ENCODE measurements at places on chromosomes 3 and 15.

DNA sequence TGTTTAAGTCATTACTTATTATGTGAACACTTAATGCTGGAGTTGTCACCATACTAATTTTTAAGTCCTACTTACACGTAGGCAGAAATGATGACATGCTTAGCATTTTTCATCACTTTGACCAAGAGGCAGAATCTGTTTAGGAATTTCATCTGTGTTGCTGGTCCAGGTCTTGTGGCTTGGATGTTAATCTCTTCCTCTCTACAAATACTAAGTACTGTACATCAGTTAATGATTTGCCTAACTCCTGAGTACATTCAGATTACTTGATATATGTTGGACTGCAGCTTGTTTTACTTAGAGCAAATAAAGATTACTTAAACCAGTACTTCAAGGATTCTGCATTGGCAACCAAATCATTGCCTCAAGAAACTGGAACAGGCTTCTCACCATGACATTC lies 8.6 kb downstream of the SNRK start:
- no peak for DNase-seq

DNA sequence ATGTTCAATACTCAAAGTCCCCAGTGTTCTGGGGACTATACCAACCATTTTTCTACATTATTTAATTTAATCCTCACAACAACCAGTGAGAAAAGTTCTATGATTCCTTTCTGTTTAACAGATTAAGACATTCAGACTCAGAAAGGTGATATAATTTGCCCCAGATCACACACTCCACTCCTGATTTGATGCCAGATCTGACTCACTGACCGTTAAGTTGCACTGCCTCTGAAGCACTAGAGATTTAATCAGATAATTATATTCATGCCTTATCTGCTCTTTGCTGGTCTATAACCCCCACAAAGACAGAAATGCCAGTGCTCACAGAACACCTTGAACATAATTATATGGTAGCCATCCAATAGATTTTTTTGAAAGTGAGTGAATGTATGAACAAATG lies 501.0 kb downstream of the IGSF11 start:
- DNase-seq = no peak

DNA sequence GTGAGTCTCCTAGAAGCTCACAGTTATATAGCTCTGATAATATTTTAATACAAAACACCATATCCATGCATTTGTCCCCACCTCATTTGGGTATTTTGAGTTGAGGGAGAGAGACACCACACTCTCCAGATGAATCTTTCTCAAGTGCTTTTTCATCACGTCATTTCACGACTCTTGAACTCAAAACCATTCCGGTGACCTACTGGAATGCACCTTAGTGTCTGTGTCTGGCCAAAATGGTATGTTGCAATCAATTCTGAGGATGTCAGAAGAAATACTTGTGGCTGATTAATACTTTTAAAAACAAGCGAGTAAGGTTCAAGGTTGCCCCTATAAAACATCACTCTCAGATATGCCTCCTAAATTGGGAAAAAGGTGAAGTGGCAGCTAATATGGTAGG lies 352.6 kb upstream of the ICE2 start:
- DNase-seq = no peak

GRCh38 chr3:120147072-120147871 lies 53.0 kb upstream of the GSK3B start:
- peak; percentile 27 for DNase-seq

- DNase-seq = peak; percentile 87
Measured at GRCh38 chr15:70507772-70508371, 255.5 kb downstream of the UACA start.

GRCh38 chr3:112894258-112894657 lies 47.6 kb upstream of the CD200R1L start:
- no peak for DNase-seq

DNA sequence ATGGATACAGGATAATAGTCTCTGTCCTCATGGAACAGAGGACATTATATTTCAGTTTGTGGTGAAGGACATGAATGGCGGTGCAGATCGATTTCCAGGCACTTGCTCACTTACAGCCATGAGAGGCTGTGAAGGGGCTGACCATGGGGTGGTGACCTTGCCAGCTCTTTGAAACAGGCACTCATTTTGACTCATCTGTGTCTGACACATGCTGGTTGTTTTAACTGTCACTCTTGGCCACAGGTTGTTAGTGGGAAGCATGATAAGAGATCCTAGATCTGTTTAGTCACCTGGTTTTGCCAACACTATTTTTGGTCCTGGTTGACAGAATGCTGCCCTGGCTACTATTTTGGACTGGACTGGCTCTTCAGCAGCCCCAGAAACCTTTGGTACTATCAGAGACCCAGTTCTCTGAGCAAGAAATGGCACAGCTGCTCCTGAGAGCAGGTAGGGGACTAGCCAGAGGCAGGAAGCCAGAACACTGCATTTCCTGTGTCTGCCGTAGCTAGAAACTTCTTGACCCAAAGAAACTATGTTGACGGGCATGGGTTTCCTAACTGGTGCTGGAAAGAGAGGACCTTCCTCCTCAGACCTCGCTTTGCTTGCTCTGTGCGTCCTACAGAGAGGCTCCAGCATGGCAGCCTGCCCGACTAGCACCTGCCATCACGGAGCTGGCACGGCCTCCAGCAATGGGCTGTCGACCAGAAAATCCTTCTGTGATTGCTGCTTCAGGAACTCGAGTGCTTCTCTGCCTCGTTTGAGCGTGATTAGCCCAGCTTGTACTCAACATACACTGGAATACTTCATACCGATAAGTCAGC lies 6.3 kb downstream of the PXYLP1 start:
- DNase-seq = peak; percentile 42

- no peak for DNase-seq
Measured at GRCh38 chr15:88821993-88822392, 18.8 kb downstream of the ACAN start.

DNA sequence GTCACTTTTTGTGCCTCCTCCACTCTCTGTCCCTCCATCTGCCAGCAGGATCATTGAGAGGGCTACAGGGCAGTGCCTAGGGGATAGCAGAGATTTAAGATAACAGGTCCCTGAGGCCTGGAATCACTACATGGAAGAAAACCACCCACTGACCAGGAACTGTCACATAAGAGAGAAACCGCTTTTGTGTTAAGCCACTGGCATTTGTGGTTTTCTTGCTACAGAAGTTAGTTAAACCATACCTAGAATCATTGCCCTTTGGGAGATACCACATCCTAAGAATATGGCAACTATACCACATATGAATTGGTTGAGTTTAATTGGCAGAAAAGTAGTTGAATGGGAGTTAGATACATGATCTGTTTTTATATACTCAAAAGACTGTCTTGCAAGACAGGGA lies 112.8 kb upstream of the LPP start:
- no peak for DNase-seq

All from NCI-H774 (cell line).